Activated naive CD8-positive, alpha-beta T cell treated with anti-CD3 and anti-CD28 coated beads, Interleukin-2, amount 10 ng/mL, durations not matched to agents 7 days and 5 days (primary cell): ENCODE measurements at places on chromosomes 4 and X. TPM values are rescaled to one million over a fixed set of nuclear protein-coding genes. Genes with fewer than 3 reads are reported as not detected.

The ETDA gene
- not detected for total RNA-seq

The LDB2 gene
- not detected for total RNA-seq

The SHROOM4 gene
- not detected for total RNA-seq

The SOWAHB gene
- not detected for total RNA-seq

The BRS3 gene
- total RNA-seq = not detected

The FGG gene
- not detected for total RNA-seq

The SPATA18 gene
- 0.09 TPM for total RNA-seq

The PNMA5 gene
- total RNA-seq = 0.17 TPM

The CORIN gene
- total RNA-seq = 0.39 TPM

The NUDT11 gene
- 0.83 TPM for total RNA-seq

The MAP3K15 gene
- total RNA-seq = 0.43 TPM

The SLC9B1 gene
- 2.2 TPM for total RNA-seq

The RCHY1 gene
- total RNA-seq = 27.4 TPM

The FAM47A gene
- not detected for total RNA-seq

The SASH3 gene
- 241 TPM for total RNA-seq

The FAM13A gene
- 10.5 TPM for total RNA-seq

The ARX gene
- total RNA-seq = not detected

The LRCH2 gene
- not detected for total RNA-seq

The ADAMTS3 gene
- not detected for total RNA-seq

The VCX2 gene
- not detected for total RNA-seq

The CT45A2 gene
- total RNA-seq = not detected

The SPANXB1 gene
- total RNA-seq = not detected

The RRH gene
- not detected for total RNA-seq

The NCBP2L gene
- not detected for total RNA-seq

The STK26 gene
- 54.0 TPM for total RNA-seq

The PLK4 gene
- 35.5 TPM for total RNA-seq

The CLCN4 gene
- not detected for total RNA-seq

The CXCL3 gene
- not detected for total RNA-seq

The TMEM47 gene
- not detected for total RNA-seq

The ARL9 gene
- 0.26 TPM for total RNA-seq

The DDIT4L gene
- total RNA-seq = not detected

The PDLIM3 gene
- total RNA-seq = not detected

The POU4F2 gene
- total RNA-seq = not detected

The SMIM31 gene
- total RNA-seq = not detected

The ANXA3 gene
- total RNA-seq = 5.6 TPM

The BST1 gene
- 0.78 TPM for total RNA-seq

The GAGE2A gene
- total RNA-seq = not detected
